Activated CD4-positive, alpha-beta T cell treated with anti-CD3 and anti-CD28 coated beads, Interleukin-2, amount 10 ng/mL, durations not matched to agents 24 days and 14 days (primary cell): ENCODE measurements at places on chromosomes 1 and 21. TPM values are rescaled to one million over a fixed set of nuclear protein-coding genes. Genes with fewer than 3 reads are reported as not detected.
A peak's percentile ranks its signal among the peaks of the same experiment; 100 is the strongest.

The NPHS2 gene
- not detected in 2 replicates for total RNA-seq

The SPRR4 gene
- not detected in 2 replicates for total RNA-seq

The SPRR2E gene
- total RNA-seq = not detected in 2 replicates

The GUCA2A gene
- total RNA-seq = not detected in 2 replicates

The LCE1B gene
- not detected in 2 replicates for total RNA-seq

The CFHR1 gene
- total RNA-seq = not detected in 2 replicates

DNA sequence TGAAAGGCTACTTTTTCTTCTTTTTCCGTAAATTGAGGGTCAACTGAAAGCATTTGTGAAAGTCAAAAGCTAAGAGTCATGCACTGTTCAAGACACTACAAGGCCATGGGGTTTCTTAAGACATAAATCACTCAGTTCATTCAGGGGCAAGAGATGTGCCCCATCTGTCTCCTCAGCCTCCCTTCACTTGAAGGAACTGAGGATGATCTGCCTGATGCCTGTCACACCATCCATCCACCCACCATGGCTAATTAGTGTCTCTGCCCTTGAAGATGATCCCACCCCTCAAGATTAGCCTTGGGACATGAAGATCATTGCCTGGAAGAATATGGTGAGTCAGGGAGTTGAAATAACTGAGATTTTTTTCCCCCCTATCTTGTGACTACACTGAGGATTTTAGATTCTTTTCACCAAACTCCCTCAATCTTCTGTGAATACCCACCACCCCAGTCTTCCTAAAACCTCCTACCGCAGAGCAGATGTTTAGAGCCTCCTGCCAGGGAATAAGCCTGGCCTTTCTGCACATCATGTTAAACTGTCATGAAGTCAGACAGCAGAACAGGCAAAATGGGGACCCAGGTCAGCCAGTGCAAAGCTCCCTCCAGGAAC lies 88.6 kb upstream of the LMO4 start:
- peaks cover 4% of the 10 kb centered on the region for H3K27me3 ChIP-seq
- H3K4me3 ChIP-seq = no peak overlapping the region
- no peak overlapping the region for H3K27ac ChIP-seq
- no peak for DNase-seq
- no peaks in the 10 kb centered on the region for H3K4me1 ChIP-seq

- H3K4me1 ChIP-seq = no peaks in the 10 kb centered on the region
- H3K27ac ChIP-seq = no peak overlapping the region
Observed at GRCh38 chr1:118300808-118301207, 115.8 kb upstream of the SPAG17 start.

DNA sequence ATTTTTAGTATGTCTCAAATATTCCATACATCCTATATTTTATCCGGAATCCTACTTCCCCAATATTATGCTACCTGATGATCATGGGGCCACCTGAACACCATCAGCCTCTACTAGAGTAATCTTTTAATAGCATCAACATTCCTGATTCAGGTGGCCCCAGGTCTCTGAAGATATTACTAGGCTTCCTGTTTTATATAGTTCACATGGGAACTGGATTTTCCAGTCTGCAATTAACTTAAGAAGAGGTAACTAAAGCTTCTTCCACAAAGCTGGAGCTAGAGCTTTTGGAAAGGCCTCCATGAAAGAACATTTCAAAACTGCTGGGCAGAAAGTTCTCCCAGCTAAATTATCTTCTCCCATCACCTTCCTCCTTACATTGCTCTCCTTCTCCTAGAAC lies 72.3 kb upstream of the ADAM30 start:
- H3K27ac ChIP-seq = no peak overlapping the region
- no peak overlapping the region for H3K4me3 ChIP-seq
- DNase-seq = no peak
- no peaks in the 10 kb centered on the region for H3K27me3 ChIP-seq
- H3K36me3 ChIP-seq = peaks cover 52% of the 10 kb centered on the region
- H3K4me1 ChIP-seq = peaks cover 11% of the 10 kb centered on the region

DNA sequence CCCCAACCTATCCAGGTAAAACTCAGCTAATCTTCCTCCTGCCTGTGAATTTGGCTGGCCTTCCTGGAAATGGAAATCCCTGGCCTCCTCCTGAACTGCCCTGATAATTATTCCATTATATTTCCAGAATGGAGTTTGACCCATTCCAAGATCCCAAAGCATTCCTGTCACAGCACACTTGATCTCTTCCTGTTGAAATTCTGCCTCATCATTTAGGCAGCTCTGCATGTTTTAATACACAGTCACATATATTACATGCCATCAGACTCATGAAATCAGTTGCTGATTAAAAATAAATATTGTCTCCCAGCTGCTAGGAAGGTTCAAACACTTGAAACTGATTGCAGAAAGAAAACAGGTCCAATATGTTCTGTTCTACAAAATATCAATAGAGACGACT lies 148.2 kb upstream of the PALMD start:
- no peaks in the 10 kb centered on the region for H3K4me1 ChIP-seq
- peaks cover 2% of the 10 kb centered on the region for H3K27me3 ChIP-seq
- H3K36me3 ChIP-seq = no peaks in the 10 kb centered on the region

GRCh38 chr1:20449735-20450311 lies 36.2 kb downstream of the CAMK2N1 start:
- no peak overlapping the region for H3K4me3 ChIP-seq
- H3K27ac ChIP-seq = no peak overlapping the region
- H3K4me1 ChIP-seq = no peaks in the 10 kb centered on the region
- DNase-seq = no peak
- peaks cover 10% of the 10 kb centered on the region for H3K27me3 ChIP-seq
- H3K36me3 ChIP-seq = no peaks in the 10 kb centered on the region

GRCh38 chr1:222627232-222627631 lies 9.3 kb downstream of the MIA3 start:
- H3K27ac ChIP-seq = no peak overlapping the region
- peaks cover 51% of the 10 kb centered on the region for H3K36me3 ChIP-seq
- H3K4me1 ChIP-seq = no peaks in the 10 kb centered on the region
- no peaks in the 10 kb centered on the region for H3K27me3 ChIP-seq

GRCh38 chr1:180247061-180247460 lies 17.0 kb downstream of the LHX4 start:
- H3K27ac ChIP-seq = no peak overlapping the region
- H3K36me3 ChIP-seq = no peaks in the 10 kb centered on the region
- H3K4me1 ChIP-seq = peaks cover 6% of the 10 kb centered on the region
- peaks cover 14% of the 10 kb centered on the region for H3K27me3 ChIP-seq
- no peak for DNase-seq

DNA sequence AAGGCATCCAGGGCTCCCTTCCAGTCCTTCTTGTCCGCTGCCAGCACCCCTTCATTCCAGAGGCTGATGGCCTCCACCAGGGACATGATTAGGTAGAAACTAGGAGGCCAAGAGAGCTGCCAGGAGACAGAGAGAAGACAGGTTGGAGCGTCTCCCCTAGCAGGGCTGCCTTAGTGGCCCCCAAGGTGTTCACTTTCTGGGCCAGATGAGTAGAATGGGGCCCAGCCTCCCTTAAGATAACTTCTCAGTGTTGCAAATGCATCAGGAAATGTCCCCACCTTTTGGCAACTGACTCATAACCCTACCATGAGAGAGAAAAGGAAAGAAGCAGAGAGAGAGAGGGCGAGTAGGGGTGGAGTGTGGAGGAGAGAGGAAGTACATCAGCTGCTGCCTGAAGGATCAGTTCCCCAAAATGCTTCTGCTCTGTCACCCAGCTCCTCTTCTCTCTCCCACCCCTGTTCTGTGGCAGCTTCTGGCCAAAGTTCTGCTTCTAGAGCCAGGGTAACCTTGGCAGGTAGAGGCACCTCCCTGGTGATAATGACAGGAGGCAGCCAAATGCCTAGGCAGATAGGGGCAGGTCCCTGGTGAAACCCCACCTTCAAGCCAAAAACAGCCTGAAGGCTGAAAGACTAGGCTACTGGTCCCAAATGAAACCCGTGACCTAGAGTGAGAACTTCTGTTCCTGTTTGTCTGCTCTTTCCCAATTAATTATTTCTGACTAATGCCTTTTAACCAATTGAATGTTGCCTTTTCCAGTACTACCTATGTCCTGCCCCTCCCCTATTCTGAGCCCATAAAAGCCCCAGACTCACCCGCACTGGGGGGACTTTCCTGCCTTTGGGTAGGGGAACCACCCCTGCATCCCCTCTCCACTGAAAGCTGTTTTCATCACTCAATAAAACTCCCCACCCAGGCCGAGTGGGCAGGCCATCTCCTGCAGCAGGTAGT lies at the start of gene NCF2:
Gene NCF2, minus strand, starts transcription at position 216 of the 948 bp plus-strand sequence. Its CDS starts 130 bp downstream, at position 86.
- H3K4me3 ChIP-seq = peak within 1 kb of the TSS; percentile 63
- H3K36me3 ChIP-seq = peaks cover 1% of the 10 kb centered on the region
- H3K4me1 ChIP-seq = peaks cover 44% of the 10 kb centered on the region

GRCh38 chr1:169680377-169681019 lies 30.9 kb downstream of the SELL start:
- no peak for DNase-seq
- no peaks in the 10 kb centered on the region for H3K27me3 ChIP-seq
- H3K4me3 ChIP-seq = peak overlapping the region; percentile 52
- peaks cover 48% of the 10 kb centered on the region for H3K4me1 ChIP-seq
- H3K36me3 ChIP-seq = peaks cover 2% of the 10 kb centered on the region

- H3K27ac ChIP-seq = no peak overlapping the region
- peaks cover 3% of the 10 kb centered on the region for H3K36me3 ChIP-seq
- no peak for DNase-seq
- no peaks in the 10 kb centered on the region for H3K27me3 ChIP-seq
- H3K4me1 ChIP-seq = peaks cover 24% of the 10 kb centered on the region
- H3K4me3 ChIP-seq = no peak overlapping the region
Observed at GRCh38 chr21:43364851-43365424, 62.0 kb downstream of the SIK1 start.

- H3K4me1 ChIP-seq = peaks cover 10% of the 10 kb centered on the region
- peaks cover 3% of the 10 kb centered on the region for H3K27me3 ChIP-seq
- H3K4me3 ChIP-seq = no peak overlapping the region
Observed at GRCh38 chr1:231590453-231591198, 36.0 kb upstream of the DISC1 start.

GRCh38 chr1:218254296-218254946 lies 30.7 kb upstream of the RRP15 start:
- no peak for DNase-seq
- no peak overlapping the region for H3K27ac ChIP-seq
- no peaks in the 10 kb centered on the region for H3K4me1 ChIP-seq
- H3K4me3 ChIP-seq = no peak overlapping the region

GRCh38 chr1:52102336-52103013 lies 39.4 kb upstream of the ZFYVE9 start:
- H3K27me3 ChIP-seq = peaks cover 3% of the 10 kb centered on the region
- no peaks in the 10 kb centered on the region for H3K36me3 ChIP-seq
- H3K27ac ChIP-seq = no peak overlapping the region

DNA sequence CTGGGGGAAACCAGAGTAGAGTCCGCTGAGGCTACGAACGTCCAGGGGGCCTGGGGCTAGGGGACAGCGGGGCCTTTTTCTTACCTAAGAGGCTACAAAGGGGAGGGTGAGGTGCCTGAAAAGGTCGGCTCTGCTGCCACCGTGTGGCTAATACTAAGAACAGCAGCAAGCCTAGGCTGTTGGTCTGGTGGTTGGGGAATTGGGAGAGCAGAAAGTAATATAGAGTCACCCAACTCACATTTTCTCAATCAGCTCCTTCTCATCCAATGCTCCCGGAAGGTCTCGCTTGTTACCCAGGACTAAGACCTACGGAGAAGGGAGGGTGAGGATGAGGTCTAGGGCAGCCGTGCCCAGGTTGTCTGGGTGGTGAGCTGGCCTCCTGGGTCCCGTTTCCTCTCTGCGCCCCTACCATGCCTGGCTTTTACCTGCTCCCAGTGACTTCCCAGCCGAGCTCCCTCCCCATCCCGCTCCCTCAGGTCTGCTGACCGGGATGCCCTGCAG lies 9.3 kb downstream of the ARL8A start:
- peaks cover 5% of the 10 kb centered on the region for H3K4me1 ChIP-seq
- DNase-seq = peak; percentile 87
- peaks cover 25% of the 10 kb centered on the region for H3K36me3 ChIP-seq
- H3K4me3 ChIP-seq = no peak overlapping the region
- no peaks in the 10 kb centered on the region for H3K27me3 ChIP-seq

GRCh38 chr1:172408958-172409357 lies 11.5 kb upstream of the C1orf105 start:
- no peak overlapping the region for H3K27ac ChIP-seq
- H3K4me1 ChIP-seq = peaks cover 2% of the 10 kb centered on the region
- no peak overlapping the region for H3K4me3 ChIP-seq
- peaks cover 6% of the 10 kb centered on the region for H3K27me3 ChIP-seq

DNA sequence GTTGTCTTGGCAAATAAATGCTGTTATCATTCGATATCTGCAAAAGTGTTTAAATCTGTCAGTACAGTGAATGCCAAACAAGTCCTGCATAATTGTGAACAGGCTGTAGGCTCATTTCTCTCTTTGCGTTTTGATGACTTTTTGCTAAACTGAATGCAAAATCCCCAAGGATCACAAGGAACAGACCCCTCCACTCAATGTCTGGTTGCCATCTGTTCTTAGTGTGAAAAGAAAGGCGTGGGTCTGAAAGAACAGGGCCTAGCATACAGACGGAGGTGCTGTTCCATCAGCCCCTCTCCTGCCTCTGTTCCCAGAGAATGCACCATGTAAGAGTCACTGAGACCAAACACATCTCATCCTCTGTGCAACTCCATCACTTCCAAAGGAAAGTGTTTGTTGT lies 40.4 kb downstream of the EIF2B3 start:
- H3K36me3 ChIP-seq = peaks cover 6% of the 10 kb centered on the region
- DNase-seq = no peak
- H3K27ac ChIP-seq = peak overlapping the region; percentile 17
- peaks cover 21% of the 10 kb centered on the region for H3K4me1 ChIP-seq
- H3K4me3 ChIP-seq = no peak overlapping the region
- no peaks in the 10 kb centered on the region for H3K27me3 ChIP-seq
